ENCODE measurements at places on chromosomes 2 and 18.
A peak's percentile ranks its signal among the peaks of the same experiment; 100 is the strongest.

- DNase-seq = no peak
Measured at GRCh38 chr18:68739462-68739861, 24.6 kb upstream of the TMX3 start.

GRCh38 chr2:54572636-54573536, 116.8 kb downstream of the SPTBN1 start:
- peak; percentile 74 for DNase-seq

- DNase-seq = peak; percentile 66
Measured at GRCh38 chr2:223735659-223736244, 101.6 kb downstream of the AP1S3 start.

DNA sequence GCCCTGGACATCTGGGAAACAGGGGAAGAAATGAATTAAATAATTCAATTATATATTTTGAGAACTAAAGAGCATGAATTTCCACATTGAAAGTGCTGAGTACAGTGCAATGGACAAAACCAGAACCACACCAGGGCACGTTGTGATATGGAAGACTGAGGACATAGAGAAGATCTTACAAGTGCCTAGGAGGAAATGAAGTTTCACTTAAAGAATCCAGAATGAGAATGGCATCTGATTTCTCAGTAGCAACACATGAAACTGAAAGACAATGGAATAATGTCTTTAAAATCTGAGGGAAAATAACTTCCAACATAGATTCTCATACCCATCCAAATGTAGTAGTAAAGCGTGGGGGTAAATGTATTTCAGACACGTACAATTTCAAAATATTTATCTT, 20.3 kb upstream of the AAK1 start:
- DNase-seq = no peak

DNA sequence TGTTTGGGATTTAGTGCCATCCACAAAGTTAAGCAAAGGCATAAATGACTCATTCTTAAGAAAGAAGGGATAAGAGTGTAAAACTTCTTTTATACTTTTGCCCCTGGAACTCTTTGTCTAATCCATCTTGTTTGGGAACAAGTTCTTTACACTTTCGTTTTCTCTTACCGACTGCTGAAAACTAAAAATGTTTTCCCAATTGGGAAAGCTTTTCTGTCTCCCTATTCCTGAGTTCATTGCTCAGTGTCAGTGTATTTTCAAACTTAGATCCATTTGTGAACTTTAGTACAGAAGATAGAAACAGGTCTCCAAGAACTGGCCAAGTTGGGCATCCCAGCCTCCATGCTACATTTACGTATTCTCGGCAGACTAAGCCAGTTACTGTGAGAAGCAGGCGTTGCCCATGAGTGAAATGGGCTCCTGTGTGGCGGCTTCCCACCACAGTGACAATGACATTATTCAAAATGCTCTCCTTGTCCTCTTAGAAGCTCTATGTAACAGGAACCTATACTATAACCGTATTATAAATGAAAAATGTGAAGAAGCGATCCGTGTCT, 51.7 kb downstream of the TGOLN2 start:
- DNase-seq = no peak

GRCh38 chr2:119366649-119367471, at the start of the genes C2orf76 and DBI:
Gene C2orf76, minus strand, starts transcription at chr2:119366834. Its CDS starts 26,875 bp downstream, at chr2:119339959.
Gene DBI, plus strand, starts transcription at chr2:119366977. Its CDS starts 75 bp downstream, at chr2:119367052.
- peak; percentile 94 for DNase-seq

DNA sequence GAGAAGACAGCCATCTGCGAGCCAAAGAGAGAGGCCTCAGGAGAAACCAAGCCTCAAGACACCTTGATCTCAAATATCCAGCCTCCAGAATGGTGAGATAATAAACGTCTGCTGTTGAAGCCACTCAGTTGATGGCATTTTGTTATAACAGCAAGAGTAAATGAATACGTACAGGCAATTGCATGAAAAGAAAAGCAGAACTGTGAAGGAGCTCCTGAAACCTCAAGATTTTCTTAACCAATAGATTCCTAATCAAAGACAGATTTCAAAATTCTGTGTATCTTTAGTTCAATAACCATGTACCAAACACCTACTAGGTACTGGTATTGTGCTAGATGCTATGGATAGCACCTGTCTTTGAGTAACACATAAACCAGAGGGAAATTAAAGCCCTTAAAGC, 139.5 kb downstream of the PIEZO2 start:
- no peak for DNase-seq

GRCh38 chr2:95500854-95501253, 16.3 kb upstream of the TRIM43B start:
- DNase-seq = no peak

GRCh38 chr2:171991027-171991426, 8.7 kb upstream of the METAP1D start:
- DNase-seq = no peak

GRCh38 chr2:128490321-128490720, 171.7 kb upstream of the HS6ST1 start:
- no peak for DNase-seq
